ENCODE measurements at places on chromosomes 2 and 18.

DNA sequence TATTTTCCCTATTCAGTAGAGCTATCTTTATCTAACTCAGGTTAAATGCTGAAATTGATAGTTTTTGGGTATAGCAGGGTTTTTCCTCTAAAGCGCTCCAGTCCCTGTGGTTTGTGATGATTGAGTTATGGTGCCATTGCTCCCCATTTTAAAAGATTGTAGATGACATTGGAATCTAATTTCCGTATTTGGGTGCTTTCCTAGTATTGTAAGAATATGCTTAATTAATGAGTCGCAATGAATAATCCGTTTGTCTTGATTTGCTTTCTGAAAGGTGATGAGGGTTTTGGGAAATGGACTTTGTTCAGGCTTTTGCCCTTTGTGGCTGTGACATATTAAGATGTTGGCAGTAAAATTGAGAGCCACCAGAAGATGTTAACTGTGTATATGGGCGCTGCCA lies 3.9 kb downstream of the RPS7 start:
- DNase-seq: no peak

GRCh38 chr2:113981404-113982134 lies 91.7 kb downstream of the ACTR3 start:
- DNase-seq: no peak

GRCh38 chr2:239960929-239961661 lies 64.0 kb downstream of the NDUFA10 start:
- no peak for DNase-seq

DNA sequence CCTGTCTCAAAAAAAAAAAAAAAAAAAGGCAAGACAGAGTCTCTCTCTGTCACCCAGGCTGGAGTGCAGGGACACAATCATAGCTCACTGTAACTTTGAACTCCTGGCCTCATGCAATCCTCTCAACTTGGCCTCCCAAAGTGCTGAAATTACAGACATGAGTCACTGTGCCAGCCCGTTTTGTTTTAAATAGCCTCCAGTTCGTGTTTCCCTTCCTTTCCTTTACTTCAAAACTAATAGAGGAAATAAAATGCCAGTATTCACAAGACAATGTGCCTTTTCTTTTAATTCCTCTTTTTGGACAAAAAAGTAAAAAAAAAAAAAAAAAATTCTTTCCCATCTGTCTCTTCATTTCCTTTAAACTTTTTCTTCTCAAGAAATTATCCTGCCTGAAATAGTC lies 54.5 kb upstream of the ACMSD start:
- no peak for DNase-seq

DNA sequence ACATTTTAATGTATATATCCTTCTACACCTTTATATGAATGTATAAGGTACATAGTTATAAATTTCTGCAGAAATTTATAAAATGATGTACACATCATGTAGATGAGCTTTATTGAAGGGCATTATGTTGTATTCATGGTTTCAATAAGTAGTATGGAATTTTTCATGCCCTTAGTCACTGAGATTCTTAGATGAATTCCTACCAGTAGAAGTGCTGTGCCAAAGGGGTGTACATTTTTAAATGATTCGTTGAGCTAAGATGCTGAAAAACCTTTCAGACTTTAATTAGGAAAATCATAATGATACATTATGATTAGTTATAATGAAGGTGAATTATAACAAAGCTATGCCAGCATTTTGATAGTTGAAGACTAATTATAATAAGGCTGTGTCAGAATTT lies 115.2 kb downstream of the ZNF236 start:
- no peak for DNase-seq

GRCh38 chr18:68735483-68736343 lies 20.8 kb upstream of the TMX3 start:
- DNase-seq: peak; percentile 37
